Fibroblast of mammary gland (primary cell): ENCODE measurements at places on chromosomes 5 and 9.

- no peak for DNase-seq
These were observed 59.3 kb downstream of the OSTF1 start for GRCh38 chr9:75147638-75148037.

DNA sequence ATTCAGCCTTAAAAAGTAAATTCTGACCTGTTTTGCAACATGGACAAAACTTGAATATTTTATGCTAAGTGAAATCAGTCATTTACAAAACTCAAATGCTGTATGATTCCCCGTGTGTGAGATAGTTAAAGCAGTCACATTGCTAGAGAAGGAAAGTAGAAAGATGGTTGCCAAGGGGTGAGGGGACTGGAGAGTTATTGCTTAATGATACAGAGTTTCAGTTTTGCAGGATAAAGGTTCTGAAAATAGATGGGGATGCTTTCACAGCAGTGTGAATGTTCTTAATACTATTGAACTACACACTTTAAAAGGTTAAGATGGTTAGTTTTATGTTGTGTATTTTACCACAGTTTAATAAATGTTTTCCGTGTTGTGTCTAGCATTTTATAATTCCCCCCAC, 51.2 kb downstream of the SGCD start:
- DNase-seq, result no peak

- no peak for DNase-seq
These were observed 145.5 kb downstream of the APBA1 start for GRCh38 chr9:69526699-69527098.

DNA sequence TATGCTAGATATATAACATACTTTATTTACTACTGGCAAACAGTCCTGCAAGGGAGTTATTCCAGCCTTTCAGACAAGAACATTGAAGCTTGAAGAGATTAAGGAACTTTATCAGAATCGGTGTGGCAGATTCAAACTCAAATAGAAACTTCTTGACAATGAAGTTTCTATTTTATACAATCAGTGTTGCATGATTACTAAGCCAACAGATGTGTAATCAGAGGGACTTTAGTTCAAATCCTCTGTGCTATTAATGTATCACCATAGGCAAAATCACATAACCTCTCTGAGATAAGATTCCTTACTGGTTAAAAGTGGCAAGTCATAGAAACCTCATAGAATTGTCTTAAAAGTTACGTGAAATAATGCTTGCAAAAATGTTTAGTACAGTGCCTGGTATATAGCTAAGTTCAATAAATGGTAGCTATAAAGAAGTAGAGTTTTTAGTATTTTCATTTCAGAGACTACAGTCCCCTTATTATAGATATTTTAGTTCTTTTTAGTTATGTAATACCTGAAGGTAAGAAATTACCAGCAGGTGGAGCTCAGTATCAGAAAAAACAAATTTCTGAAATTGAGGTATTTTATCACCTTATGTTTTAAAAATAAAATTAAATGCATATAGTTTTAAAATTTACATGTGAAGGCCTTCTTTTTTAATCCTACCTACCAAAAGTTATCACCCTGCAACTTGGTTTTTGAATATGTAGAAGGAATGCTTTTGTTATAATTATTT, 172.1 kb downstream of the FER start:
- DNase-seq, result no peak

GRCh38 chr9:37549527-37549926, 26.7 kb downstream of the FBXO10 start:
- no peak for DNase-seq

GRCh38 chr5:155057626-155058025, 44.1 kb downstream of the KIF4B start:
- DNase-seq, result no peak

GRCh38 chr9:34689512-34689911, 1.6 kb downstream of the CCL19 start:
- DNase-seq, result no peak

- DNase-seq, result peak; percentile 35
These were observed 7.3 kb downstream of the IRX1 start for GRCh38 chr5:3602785-3603502.

DNA sequence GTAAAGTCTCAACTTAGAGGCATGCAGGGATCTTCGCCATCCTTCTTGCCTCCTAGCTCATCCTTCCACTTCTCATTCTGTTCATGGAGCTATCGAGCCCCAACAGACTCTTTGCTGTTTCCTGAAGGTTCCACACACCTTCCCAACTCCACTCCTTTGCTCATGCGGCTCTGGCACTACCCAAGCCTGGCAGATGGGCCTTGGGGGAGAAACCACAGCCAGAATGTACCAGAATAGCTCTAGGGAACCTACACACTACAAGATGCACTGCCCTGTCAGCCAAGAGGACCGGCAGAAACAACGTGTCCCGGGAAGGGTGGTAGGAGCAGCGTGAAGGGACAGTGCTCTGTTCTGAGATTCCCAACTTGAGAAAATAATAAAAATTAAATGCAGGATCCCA, 178.9 kb downstream of the GABBR2 start:
- DNase-seq, result no peak

DNA sequence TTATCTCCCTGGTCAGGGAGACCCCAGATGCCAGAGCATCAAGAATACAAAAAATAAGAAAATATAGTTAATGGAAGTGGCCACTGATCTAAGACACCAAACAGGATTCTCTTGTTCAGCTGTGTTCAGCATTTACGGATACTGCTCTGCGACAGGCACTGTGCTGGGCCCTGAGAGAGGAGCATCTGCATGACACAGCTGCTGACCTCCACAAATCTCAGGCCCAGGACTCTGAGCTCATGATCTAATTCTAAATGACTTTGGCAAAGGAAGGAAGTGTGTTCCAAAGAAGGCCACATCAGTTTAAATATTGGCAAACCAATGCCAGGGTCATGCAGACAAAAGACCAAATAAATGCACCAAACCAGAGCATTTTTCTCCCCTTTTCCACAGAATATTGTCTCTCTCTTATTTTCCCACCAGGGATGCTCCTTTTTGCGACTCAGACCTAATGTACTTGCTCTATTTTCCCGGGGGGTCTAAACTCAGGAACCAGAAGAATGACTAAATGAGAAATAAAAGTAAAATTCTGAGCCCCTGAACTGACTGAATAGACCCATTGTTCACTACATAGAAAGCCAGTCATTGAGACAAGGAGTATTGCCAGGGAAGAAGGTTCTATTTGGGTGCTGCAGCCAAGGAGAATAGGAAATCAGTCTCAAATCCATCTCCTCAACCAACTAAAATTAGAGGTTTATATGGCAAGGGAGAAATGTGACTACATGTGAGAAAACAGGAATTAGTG, 1.4 kb upstream of the AGGF1 start:
- no peak for DNase-seq

GRCh38 chr9:89410022-89410421, 87.9 kb downstream of the SEMA4D start:
- no peak for DNase-seq

DNA sequence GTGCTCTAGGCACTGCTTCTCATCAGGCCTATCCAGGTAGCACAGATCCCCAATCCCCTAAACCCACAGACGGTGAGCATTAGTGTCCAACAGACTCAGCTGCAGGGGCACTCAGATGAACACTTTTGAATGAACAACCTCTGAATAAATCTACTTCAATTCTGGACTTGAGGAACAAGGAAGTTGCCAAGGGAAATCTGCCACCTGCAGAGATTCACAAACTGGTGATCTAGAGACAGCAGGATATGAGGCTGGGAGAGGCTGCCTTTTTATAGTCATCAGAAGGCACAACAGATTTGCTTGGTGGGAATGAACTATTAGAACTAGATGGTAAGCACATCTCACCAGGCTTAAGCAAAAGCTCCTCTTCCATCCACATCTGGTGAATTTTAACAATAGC, 7.0 kb upstream of the HK3 start:
- no peak for DNase-seq

GRCh38 chr5:91469517-91470165, 86.5 kb upstream of the ARRDC3 start:
- peak; percentile 24 for DNase-seq

- no peak for DNase-seq
These were observed 52.9 kb upstream of the EXOC3 start for GRCh38 chr5:389891-390622.

GRCh38 chr9:126915281-126915816, 767 bp downstream of the RALGPS1 start:
- DNase-seq, result no peak

DNA sequence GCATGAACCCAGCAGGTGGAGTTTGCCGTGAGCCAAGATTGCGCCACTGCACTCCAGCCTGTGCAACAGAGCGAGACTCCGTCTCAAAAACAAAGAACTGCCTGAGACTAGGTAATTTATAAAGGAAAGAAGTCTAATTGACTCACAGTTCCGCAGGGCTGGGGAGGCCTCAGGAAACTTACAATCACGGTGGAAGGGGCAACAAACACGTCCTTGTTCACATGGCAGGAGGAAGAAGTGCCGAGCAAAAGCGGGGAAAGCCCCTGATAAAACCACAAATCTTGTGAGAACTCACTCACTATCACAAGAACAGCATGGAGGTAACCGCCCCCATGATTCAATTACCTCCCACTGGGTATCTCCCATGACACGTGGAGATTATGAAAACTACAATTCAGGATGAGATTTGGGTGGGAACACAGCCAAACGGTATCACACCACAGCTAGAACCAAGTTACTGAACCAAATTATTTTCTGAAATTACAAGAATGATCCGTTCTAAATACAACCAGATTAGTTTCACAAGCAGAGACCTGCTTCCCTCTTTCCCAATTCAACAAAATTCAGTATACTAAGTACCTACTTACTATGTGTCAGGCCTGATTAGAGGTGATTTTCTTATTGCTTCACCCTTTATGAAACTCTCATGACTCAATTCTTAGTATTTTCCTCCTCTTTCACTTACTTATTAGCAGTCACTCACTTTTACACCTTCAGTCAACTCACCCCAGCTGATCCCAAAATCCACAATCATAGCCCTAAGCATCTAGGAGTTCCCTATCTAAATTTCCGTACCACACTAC, 8.4 kb downstream of the UBTD2 start:
- peak; percentile 55 for DNase-seq

- no peak for DNase-seq
These were observed 148.7 kb downstream of the ADAMTS12 start for GRCh38 chr5:33743099-33743498.

DNA sequence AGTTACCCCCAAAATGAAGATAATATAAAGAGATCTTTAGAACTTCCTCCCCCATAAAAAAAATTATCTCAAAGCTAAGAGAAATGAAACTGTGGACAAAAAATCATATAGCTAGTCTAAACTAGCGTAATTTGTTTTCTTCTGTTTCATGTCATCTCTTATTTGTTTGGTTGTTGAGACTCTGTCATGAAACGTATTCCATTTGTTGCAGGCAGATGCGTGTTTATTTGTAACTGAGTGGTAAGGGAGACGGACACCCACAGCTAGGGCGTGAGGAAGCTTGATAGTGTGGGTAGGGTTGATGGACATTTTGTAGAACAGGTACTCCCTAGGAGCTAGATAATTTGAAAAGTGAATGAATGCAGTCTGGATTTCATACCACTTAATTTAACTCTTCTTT, 41.9 kb downstream of the OSTF1 start:
- no peak for DNase-seq

DNA sequence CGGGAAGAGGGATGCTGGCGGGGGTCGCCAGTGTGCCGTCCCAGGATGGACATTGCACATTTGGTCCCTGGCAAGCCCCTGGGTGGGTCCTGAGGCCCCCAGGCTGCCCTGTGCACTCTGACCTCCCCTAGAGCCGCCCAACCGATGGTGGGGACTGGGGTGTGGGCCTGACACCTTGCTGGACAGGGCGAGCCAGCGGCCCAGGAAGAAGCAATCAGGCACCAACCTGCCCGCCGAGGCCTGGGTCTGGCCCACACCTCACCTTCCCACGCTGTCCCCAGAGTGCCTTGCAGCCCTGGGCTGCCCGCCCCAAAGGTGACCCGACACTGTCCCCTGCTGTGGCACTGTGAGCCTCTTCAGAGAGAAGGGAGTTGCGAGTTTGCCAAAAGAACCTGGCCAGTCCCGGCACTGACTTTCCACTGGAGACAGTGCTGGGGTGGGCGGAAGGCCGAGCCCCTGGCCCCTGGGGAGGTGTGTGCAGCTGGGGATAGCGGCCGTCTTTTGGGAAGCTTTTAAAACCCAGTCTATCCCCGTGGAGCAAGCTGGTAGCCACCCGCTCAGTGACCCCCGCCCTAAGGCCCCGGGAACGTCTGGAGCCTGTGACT, 12.0 kb upstream of the NRARP start:
- DNase-seq, result no peak

DNA sequence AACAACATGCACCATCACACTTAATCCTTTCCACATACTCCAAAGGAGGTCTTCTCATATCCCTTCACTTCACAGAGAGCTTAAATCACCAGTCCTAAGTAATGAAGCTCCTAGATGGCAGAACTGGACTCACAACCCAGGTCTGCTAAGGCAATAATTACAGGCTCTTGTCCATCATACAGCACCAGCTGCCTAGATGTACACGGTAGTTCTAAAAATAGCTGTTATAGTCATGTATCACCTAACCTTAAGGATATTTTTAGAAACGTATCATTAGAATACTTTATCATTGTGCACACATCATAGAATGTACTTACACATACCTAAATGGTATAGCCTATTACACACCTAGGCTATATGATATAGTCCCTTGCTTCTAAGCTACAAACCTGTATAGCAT, 644.6 kb upstream of the RGMB start:
- DNase-seq, result no peak

DNA sequence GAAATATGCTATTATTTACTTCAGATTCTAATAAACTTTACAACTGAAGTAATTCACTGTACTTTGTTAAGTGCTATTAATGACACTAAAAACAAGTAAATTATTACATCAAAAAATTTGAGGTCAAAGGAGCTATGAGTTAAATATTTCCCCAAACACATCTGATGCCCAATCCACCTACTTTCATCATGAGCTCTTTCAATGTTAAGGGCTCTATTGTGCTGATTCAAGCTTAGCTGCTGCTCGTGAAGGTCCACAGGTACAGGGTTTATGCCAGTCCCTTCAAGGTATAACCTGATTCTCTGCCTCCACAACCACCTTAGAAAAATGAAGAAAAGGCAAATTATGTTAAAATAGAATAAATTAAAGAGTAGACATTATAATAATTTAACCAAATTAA, 24.2 kb downstream of the NADK2 start:
- no peak for DNase-seq

GRCh38 chr5:14506140-14506538, 75.5 kb upstream of the OTULINL start:
- peak; percentile 7 for DNase-seq

- DNase-seq, result no peak
These were observed 98.3 kb downstream of the UBAP2 start for GRCh38 chr9:33950371-33950770.

GRCh38 chr9:16179566-16179965, 626.7 kb downstream of the CCDC171 start:
- no peak for DNase-seq

GRCh38 chr9:98121058-98121457, 2.0 kb upstream of the TRIM14 start:
- DNase-seq, result peak; percentile 22

- DNase-seq, result peak; percentile 91
These were observed 448.0 kb downstream of the CCDC171 start for GRCh38 chr9:16000811-16001210.

GRCh38 chr5:82406205-82406773, 128.1 kb upstream of the RPS23 start:
- peak; percentile 96 for DNase-seq

- peak; percentile 29 for DNase-seq
These were observed 2.4 kb downstream of the DCAF12 start for GRCh38 chr9:34124099-34124498.

- no peak for DNase-seq
These were observed 198.5 kb downstream of the DNAH5 start for GRCh38 chr5:13746026-13746425.
